ENCODE measurements at places on chromosomes 12 and 14.

GRCh38 chr14:48008646-48009045 lies 333.2 kb upstream of the MDGA2 start:
- DNase-seq, result no peak

DNA sequence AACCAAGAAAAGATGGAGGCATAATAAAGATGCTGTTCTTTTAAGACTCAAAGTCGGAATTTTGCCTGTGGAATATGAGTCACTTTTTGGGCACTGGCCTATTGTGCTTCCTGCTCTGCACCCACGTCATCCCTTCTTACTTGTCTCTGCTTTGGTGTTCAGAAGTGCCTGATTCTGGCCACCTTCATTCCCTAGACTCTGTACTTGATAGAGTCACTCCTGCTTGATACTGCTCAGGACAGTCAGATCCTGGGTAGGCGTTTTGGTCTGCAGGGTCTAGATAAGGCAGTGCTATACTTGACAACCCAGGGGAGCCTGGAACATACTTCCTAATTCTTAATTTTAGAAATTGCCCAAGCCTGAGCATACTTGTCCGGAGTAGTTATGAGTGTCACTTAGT lies 1.9 kb downstream of the LRRK2 start:
- peak; percentile 59 for DNase-seq

DNA sequence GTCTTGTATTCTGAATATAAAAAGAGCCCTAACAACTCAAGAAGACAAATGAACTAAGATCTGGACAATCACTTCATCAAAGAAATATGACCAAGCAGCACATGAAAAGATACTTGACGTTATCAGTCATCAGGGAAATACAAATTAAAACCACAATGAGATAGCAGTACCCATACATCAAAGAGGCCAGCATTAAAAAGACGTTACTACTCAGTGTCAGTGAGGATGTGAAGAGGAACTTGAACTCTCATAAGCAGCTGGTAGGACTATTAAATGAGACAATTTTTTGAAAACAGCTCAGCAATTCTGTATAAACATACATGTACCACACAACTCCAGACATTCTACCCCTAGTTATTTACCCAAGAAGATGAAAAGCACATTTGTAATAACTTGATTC lies 55.9 kb downstream of the FERMT2 start:
- DNase-seq, result peak; percentile 42

GRCh38 chr12:79388011-79388410 lies 302.8 kb downstream of the PAWR start:
- no peak for DNase-seq

DNA sequence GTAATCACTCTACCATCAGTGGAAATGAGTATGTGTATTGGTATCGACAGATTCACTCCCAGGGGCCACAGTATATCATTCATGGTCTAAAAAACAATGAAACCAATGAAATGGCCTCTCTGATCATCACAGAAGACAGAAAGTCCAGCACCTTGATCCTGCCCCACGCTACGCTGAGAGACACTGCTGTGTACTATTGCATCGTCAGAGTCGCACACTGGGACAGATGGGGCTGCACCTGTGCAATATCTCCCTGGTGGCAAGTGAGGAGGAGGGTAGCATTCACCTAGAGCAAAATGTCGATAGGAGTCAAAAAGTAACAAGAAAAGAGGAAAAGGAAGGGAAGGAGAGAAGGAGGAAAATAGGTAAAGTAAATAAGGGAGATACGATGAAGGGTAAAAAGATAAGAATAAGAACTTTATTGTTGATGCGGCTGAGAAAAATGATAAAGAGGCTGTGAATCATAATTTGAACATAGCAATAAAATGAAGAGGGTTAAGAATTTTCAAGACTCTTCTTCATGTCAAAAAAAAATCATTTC lies 450.5 kb upstream of the OR4E1 start:
- no peak for DNase-seq

DNA sequence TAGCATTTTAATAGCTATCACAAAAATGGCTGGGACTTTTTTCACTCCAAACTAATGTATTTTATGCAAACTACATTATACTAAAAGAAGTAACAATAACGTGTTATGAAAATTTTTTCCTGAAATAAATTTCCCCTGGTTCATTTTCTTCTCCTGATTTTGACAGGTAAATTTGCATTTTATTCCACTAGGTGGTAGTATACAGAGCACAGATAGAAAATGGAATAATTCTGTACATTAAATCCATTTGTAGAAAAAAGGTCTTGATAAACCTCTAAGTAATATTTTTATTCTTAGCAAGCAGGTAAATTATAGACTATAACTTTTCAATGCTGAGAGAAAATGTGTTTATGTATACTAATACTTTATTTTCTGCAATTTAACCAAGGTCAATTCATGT lies 96.5 kb downstream of the BCAT1 start:
- DNase-seq, result no peak

DNA sequence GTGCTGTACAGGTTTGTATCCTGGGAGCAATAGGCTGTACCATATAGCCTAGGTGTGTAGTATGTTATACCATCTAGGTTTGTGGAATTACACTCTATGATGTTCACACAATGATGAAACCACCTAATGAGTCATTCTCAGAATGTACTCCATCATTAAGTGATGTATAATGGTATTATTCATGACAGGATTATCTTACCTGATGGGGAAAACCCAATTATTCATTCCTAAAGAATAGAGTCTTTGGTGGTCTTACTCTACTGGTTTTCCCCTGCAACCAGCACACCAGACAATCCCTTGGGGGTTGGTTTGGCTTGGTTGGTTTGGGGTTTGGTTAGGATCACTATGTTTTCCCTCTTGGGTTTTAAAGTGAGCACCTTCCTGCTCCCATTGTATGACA lies 12.6 kb upstream of the OR10P1 start:
- DNase-seq, result no peak

DNA sequence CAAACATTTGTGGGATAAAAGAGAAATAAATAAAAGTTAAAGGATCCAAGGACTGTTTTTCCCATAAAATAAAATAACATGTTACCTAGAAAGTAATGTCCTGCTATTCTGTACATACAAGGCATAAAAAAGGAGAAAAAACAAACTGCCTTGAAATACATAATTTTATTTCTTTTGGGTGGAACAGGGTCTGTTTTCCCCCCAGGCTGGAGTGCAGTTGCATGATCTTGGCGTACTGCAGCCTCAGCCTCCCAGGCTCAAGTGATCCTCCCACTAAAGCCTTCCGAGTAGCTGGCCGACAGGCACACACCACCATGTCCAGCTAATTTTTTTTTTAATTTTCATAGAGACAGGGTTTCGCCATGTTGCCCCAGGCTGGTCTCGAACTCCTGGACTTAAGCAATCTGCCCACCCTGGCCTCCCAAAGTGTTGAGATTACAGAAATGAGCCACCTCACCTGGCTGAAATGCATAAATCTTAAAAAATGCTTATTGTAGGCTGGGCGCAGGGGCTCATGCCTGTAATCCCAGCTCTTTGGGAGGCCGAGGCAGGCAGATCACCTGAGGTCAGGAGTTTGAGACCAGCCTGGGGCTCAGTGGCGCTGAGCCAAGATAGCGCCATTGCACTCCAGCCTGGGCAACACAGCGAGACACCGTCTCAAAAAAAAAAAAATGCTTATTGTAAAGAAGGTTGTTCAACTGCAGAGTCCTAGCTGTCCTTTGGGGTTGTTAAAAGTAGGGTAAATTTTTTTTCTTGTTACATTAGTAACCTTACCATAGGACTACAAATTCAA lies 4.1 kb upstream of the TUBA1C start:
- no peak for DNase-seq

DNA sequence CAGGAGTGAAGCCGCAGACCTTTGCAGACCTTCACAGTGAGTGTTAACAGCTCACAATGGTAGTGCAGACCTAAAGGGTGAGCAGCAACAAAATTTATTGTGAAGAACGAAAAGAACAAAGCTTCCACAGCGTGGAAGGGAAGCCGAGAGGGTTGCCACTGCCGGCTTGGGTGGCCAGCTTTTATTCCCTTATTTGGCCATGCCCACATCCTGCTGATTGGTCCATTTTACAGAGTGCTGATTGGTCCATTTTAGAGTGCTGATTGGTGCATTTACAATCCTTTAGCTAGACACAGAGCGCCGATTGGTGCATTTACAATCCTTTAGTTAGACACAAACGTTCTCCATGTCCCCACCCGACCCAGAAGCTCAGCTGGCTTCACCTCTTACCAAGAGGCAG lies 35.5 kb downstream of the MAPK1IP1L start:
- no peak for DNase-seq

- DNase-seq, result no peak
Observed at GRCh38 chr14:25231004-25231403, 181.1 kb upstream of the STXBP6 start.

DNA sequence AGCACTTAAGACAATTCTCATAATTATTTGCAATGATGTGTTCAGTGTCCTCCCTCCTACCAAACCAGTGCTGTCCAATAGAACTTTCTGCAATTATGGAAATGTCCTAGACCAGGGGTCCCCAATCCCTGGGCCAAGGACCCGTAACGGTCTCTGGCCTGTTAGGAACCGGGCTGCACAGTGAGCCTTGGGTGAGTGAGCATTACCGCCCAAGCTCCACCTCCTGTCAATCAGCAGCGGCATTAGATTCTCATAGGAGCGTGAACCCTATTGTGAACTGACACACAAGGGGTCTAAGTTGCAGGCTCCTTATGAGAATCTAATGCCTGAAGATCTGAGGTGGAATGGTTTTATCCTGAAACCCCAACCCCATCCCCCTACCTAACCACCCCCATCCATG lies 3.9 kb downstream of the SVOP start:
- DNase-seq, result no peak

DNA sequence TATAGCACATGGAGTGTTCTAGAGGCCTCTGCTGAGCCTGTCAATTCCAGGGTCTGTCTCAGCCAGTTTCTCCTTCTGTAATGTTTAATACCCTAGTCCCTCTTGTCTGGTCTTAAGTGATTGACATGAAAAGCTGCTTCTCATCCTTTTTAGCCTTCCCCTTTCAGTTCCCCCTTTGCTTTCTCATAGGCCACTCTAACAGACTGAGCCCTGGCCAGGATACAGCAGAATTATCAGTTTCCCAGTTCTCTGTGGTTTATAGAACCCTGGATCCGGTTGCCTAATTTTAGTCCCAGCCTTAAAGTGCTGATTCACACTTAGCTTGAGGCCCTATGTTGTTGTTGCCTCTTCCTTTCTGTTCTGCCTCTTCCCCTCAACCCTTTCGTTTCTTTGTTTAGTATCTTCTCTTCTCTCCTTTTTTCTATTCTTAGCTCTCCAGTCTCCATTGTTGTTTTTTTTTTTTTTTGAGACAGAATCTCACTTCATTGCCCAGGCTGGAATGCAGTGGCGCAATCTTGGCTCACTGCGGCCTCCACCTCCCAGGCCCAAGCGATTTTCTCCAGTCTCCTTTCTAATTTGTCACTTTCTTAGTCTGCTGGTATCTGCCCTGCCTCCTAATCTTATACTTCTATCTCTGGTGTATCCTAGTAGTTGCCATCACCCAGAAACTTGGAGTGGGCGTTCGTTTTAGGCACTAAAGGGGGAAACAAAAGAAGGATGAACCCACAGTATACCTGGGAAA lies 2.9 kb upstream of the BIN2 start:
- peak; percentile 77 for DNase-seq

- DNase-seq, result no peak
Observed at GRCh38 chr12:120970310-120970709, 8.0 kb upstream of the HNF1A start.

DNA sequence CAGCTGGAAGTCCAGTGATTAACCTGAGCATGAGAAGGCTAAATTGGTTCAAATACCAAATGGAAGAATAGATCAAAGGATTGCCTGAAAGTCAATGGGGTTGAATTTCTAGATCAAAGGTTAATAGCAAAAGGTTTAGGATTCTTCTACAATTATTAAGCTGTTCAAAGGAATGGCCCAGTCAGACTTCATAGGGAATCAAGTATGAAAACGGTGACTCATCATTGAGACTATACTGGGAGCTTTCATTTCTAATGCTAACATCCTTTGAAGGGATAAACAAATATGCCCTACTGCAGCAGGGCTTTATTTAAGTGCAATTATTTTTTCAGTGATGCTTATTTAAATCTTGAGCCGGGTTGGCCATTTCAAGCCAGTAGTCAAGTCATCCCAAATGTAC lies 152.8 kb downstream of the RIMBP2 start:
- DNase-seq, result no peak

DNA sequence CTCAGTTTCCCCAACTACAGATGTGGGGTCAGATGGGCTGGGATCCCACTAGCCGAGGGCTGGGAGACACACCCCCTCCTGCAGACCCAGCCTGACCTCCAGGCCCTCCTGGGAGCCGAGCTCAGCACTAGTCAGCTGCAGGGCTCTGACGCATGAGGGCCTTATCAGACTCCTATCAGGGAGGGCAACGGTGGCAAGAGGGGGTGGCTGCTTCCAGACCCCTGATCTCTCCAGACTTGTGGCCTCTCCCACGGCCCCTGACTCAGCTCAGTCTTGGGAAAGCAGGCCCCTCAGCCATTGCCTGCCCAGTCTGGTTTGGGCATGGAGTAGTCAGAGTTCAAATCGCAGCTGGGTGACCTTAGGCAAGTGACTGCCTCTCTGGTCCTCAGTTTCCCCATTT lies 2.5 kb downstream of the RASAL1 start:
- no peak for DNase-seq

DNA sequence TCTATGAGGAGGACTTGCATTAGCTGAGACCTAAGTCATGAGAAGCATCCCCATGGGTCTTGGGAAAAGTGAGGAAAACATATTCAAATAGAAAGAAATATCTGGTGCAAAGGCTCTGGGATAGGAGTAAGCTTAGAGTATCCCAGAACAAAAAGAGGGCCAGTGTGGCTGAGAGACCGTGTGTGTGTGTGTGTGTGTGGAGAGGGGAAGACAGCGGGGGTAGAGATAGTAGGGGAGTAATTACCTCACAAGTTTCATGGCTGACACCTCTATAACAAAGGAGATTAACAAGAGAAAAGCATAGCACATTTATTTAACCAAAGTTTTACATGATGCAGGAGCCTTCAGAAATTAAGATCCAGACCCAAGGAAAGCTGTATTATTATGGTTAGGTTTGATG lies 440.5 kb downstream of the RAD51B start:
- DNase-seq, result no peak

- DNase-seq, result no peak
Observed at GRCh38 chr12:4933411-4933810, 23.7 kb downstream of the KCNA1 start.

GRCh38 chr14:85437148-85437547 lies 92.8 kb upstream of the FLRT2 start:
- peak; percentile 39 for DNase-seq

DNA sequence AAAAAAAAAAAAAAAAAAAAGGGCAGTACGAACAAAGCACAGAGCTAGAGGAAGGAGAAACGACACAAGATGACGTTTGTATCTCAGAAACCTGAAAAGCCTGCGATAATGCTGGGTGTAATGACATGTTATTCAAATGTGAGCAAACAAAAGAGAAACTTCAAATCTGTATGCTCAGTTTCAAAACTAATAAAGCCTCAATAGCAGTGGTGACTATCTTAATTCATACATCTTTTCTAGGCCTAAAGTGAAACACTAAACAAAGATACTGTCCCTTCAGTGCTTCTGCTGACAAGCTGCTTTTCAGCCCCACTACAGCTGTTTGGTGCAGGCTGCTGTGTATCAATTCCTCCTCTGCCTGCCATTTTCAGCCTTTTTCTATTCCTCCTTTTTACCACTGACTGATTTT lies 15.8 kb downstream of the ITPR2 start:
- DNase-seq, result no peak

GRCh38 chr12:4027412-4027811 lies 154.2 kb upstream of the PARP11 start:
- no peak for DNase-seq

- DNase-seq, result no peak
Observed at GRCh38 chr12:41453409-41453808, 265.3 kb downstream of the PDZRN4 start.

GRCh38 chr14:92143309-92143708 lies 21.5 kb downstream of the CPSF2 start:
- no peak for DNase-seq

All from fibroblast of skin of back (primary cell).